ENCODE measurements at places on chromosomes 4 and X.
A peak's percentile ranks its signal among the peaks of the same experiment; 100 is the strongest.

- no peak for DNase-seq
Observed at GRCh38 chrX:51891821-51892551, 1.4 kb upstream of the MAGED1 start.

- no peak for DNase-seq
Observed at GRCh38 chr4:173766171-173766600, 236.2 kb upstream of the HAND2 start.

DNA sequence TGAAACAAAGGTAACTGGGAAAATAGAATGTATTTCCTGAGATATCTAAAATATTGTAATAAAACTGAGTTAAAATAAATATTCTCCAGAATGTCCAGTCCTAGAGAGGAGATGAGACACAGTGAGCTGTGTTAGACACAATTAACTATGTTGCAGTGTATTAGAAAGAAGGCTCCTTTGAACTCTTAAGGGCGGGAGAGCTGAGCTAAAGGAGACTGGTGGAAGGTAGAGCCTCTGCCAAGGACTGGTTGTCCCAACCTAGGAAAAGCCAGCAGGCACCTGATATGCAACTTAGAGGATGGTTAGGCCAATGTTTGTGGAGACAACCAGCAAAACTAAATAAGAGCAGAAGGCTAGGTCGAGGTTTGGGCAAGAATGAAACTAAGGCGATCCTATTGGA, 4.3 kb downstream of the ASB11 start:
- no peak for DNase-seq

GRCh38 chr4:20251796-20252655, at the start of gene SLIT2:
Gene SLIT2 (plus strand): TSS chr4:20251905. CDS start chr4:20253816, 1,911 bp downstream.
- no peak for DNase-seq

- no peak for DNase-seq
Observed at GRCh38 chrX:154030715-154031305, 11.1 kb upstream of the IRAK1 start.

DNA sequence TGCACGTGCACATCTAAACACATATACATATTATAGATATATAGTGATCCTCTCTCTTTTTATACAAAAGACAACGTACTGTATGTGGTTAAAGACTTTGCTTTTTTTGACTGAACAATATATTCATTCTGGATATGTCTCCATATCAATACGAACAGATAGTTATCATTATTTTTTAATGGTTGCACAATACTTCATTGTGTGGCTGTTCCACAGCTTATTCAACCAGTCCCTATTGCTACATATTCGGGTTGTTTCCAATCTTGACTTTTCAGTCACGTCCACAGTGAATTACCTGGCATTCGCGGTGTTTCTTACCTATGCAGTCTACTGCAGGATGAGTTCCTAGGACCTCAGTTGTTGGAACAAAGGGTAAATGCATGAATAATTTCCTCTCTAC, 53.1 kb downstream of the FGFBP1 start:
- no peak for DNase-seq

- DNase-seq: no peak
Observed at GRCh38 chrX:2673611-2674010, 17.5 kb upstream of the CD99 start.

- DNase-seq: no peak
Observed at GRCh38 chr4:103075435-103075893, 1.1 kb downstream of the SLC9B2 start.

DNA sequence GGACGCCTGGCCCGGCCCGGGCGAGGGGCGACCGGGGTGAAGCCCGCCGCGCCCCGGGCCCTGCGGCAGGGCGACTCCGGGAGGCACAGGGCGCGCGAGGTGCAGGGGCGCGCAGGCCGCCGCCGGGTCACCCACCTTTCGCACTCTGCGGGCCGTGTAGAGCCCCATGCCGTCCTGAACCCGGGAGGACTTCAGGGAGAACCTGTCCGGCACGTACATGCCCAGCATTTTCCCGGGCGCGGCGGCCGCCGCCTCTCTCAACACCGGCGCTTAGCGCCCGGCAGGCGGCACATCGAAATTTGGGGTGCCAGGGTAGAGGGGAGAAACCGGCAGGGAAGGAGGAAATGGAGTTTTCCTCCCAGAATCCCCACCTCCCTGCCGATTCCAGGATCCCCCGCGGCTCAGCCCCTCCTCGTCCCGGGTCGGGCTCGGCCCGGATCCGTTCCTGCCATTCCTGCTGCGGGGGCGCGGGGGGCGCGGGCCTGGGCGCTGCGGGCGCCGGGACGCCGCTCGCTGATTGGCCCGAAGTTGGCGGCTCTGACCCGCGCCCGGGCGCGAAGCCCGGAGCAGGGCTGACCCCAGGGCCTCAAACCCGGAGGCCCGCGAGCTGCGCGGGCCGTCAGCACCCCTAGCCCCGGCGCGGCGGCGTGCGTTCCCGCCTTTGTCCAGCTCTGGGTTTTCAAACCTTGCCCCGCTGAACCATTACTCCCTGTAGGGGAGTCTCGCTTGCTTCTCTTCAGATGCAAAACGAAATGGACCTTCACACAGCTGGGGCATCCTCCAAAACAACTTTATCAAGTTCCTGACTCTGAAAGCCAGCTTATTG, at the start of gene PRDM5:
TSS of gene PRDM5 (minus strand) at position 346 of the 826 bp plus-strand sequence. CDS start at position 228, 118 bp downstream.
- peak; percentile 21 for DNase-seq

- no peak for DNase-seq
Observed at GRCh38 chr4:38610966-38611431, 53.0 kb upstream of the KLF3 start.

GRCh38 chr4:127993151-127993550, 27.9 kb downstream of the ABHD18 start:
- no peak for DNase-seq

DNA sequence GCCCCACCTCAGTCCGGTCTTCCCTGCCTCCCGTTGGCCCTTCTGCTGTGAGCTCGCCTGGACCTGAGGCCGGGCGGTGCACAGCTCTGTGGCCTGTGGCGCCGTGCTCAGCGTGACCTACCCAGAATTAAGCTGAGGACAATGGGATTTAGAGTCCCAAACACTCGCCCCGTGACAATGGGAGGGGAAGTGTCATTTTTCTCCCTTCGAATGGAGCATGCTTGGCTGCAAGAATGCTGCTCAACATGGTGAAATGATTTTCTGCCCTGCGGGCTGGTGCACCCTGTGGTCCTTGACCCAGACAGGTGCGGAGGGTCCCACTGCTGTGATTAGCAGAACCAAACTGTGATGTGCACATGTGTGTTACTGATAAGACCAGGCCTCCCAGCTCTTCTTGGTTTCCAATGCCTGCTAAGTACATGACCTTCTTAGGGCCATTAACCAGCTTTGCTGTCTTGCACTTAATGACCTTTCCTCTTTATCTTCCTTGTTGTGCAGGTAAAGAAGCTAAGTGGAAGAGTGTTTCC, 772 bp downstream of the EOLA1 start:
- DNase-seq: no peak

GRCh38 chrX:98548519-98548918, 1664.8 kb downstream of the RPA4 start:
- no peak for DNase-seq

DNA sequence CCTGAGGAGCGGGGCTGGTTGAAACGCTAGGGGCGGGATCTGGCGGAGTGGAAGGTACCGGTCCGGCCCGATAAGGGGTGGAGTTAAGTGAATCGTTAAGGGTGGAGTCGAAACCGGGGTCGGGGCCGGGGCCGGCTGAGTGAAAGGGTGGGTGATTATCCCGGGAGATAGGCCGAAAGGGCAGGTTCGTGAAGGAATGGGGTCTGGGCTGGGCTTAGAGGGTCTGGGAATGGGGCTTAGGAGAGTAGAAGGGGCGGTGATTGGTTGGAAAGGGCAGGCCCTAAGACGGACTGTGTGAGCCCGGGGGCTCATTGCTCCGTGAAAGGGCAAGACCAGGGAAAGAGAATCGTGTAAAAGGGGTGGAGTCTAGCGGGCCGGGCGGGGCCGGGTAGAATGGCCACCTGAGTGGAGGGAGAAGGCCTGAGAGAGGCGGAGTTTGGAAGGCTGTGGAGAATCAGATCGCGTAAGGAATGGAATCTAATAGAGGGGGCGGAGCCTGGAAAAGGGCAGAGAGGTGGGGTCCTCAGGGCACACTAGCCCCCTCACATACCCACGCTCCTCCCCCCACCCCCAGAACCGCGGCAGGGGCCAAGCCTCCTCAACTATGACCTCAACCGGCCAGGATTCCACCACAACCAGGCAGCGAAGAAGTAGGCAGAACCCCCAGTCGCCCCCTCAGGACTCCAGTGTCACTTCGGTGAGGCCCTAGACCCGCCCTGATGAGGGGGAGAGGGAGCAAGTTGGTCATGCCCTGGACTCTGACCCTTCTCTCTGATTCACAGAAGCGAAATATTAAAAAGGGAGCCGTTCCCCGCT, 430 bp downstream of the HDAC6 start:
- DNase-seq: peak; percentile 32

- no peak for DNase-seq
Observed at GRCh38 chr4:86594559-86595425, 677 bp downstream of the PTPN13 start.

GRCh38 chr4:167105857-167106256, 128.4 kb downstream of the SPOCK3 start:
- DNase-seq: no peak

GRCh38 chrX:110428144-110428543, 69.5 kb downstream of the RTL9 start:
- DNase-seq: no peak

DNA sequence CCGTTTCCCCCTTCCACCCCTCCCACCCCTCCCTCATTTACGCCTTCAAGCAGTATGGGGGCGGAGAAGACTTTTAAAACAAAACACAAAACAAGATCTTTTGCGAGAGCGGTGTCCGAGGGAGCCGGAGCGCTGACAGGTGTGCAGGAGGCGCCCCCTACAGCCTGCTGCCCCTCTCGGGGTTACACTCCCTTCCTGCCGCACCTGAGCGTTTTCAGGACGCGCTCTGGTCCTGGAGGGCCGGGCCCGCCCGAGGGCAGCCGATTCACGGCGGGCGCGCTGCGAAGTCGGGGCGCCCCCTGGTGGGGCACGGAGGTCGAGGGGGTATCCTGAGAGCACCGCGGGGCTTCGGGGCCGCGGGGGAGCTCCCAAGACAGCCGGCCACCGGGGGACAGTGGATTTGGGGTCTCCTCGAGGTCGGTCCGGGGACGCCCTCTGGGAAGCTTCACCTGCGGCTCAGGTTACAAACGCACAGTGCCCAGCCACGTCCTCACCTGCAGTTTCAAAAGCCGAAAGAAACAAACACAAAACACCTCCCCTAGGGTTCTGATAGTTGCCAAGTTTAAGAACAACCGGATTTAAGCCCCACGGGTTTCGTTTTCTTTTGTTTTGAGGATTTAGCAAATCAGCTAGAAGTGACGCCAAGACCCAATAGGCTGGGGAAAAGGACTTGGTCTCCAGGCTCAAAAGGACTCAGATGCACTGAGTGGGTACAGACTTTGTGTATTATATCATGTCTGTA, 8.0 kb upstream of the NEUROG2 start:
- peak; percentile 59 for DNase-seq

- no peak for DNase-seq
Observed at GRCh38 chr4:171929477-171929876, 116.3 kb downstream of the GALNTL6 start.

GRCh38 chrX:10534611-10535010, 85.8 kb downstream of the MID1 start:
- no peak for DNase-seq

GRCh38 chrX:41808047-41808446, 84.1 kb downstream of the GPR82 start:
- no peak for DNase-seq

- no peak for DNase-seq
Observed at GRCh38 chr4:41205130-41205529, 9.2 kb downstream of the APBB2 start.

DNA sequence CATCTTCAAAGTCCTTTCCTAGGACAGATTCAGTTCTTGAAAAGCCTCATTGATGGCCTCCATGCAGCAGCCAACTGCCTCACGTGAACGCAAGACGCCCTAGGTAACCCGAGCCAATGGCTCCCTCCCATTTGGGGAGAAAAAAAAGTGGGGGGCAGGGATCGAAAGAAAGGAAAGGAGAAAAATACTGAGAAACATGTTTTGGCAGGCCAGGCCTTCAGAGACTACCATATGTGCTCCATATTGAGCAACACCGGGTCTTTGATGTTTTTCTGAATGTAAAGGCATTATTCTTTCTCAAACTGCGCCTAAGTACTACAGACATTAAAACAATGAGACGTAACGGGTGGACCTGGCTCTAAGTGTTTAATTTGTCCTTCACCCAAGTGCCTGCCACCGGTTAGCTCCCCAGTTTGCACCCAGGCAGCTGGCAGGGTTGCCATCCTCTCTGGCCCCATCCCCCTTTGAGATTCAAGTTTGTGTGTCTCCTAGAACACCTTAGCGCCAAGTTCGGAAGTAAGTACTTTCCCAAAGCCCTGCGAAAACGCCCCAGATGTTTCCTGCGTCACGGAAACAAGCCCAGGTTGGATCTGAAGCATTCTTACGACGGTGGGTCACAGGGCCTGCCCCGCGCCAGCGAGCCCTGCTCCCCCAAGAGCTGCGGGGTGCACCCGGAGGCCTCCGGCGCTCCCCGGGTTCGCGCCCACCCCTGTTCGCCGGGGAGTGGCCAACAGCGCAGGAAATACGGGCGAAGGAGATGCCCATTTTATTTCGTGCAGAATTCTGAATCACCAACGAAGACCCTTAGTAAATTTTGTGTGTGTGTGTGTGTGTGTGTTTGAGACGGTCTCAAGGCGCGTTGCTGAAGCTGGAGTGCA, 30.1 kb downstream of the HAND2 start:
- DNase-seq: no peak

GRCh38 chrX:55057675-55058249, 17.1 kb upstream of the PAGE2B start:
- DNase-seq: no peak

DNA sequence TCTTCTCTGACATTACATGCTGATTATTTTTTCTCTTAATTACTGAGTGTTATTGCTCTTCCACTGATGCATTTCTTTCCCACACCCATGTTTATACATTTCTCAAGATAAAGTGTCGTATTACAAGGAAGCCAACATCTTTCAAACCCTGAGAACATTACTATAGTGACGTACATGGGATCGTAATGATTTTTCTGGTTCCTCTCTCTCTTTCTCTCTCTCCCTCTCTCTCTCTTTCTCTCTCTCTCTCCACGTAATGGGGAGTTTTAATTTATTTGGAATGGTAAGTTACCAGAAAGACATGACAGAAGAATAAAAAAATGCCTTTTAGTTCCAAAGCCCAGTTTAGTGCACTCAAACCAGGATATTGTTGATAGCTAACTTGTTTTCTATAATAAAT, 40.4 kb upstream of the MAPK10 start:
- no peak for DNase-seq

- no peak for DNase-seq
Observed at GRCh38 chr4:56575820-56576429, 70.3 kb downstream of the ARL9 start.

- peak; percentile 13 for DNase-seq
Observed at GRCh38 chr4:153318696-153319320, 25.7 kb upstream of the MND1 start.

- no peak for DNase-seq
Observed at GRCh38 chr4:95289028-95289634, 259.6 kb downstream of the UNC5C start.

- no peak for DNase-seq
Observed at GRCh38 chr4:139129206-139129605, 47.8 kb downstream of the ELF2 start.

GRCh38 chr4:140693562-140693961, 62.6 kb downstream of the TBC1D9 start:
- no peak for DNase-seq

All from stimulated activated CD4-positive, alpha-beta T cell treated with anti-CD3 and anti-CD28 coated beads, TNF-alpha, amount 100 ng/mL, for 48 hours (primary cell).